ENCODE measurements at places on chromosomes 11 and 22.

DNA sequence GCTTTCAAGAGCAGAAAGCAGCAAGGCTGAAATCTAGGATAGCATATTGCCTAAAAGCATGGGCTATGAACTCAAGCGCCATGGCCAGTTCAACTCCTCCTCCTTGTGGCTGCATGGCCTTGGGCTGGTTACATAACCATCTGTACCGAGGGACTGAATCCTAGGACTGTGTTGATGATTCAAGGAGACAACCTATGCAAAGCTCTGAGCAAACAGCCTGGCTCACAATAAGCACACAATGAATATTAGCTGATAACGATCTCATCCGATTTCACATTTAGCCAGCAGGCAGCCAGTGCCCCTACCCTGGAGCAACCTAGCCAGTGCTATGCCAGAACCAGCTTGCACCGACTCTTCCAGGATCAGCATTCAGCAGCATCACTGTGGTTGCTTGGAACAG, 698.4 kb downstream of the TBC1D22A start:
- no peak for DNase-seq

DNA sequence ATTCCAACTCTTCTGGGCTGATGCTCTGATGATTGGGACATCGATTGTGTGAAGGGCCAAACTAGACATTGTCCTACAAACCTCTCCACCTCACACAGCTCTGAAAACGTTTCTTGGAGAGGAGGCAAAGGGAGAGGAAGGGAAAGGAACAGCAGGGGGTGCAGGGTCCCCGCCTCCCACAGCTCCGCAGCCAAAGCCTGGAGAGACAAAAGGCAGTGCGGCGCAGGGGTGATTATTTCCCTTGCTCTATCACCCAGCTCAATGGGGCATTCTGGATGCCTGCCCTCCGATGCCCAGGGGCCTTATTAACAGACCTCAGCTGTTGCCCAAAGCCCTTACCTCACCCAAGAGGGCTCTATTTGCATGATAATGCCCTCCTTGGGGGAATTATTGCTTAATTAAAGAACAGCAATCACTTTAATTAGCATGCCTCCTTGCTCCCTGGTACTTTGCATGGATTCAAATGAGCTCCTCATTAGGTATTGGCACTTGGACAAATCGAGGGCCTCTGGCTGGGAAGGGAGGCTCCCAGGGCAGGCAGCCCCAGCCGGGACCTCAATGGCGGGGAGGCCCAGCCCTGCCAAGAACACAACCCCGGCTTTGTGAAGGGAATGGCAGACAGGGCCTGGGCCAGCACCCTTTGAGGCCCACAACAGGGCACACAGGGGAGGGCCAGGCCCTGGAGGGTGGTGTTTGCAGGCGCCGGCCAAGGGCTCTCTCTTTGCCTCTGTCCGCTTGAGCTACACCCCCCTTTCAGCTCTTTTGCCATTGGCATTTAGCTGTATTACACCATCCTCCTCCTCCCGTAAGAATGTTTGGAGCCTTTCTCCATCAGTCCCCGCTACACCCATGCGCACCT, 19.8 kb upstream of the CDON start:
- DNase-seq: no peak

- DNase-seq: no peak
Measured at GRCh38 chr11:26283852-26284408, 48.0 kb upstream of the ANO3 start.

DNA sequence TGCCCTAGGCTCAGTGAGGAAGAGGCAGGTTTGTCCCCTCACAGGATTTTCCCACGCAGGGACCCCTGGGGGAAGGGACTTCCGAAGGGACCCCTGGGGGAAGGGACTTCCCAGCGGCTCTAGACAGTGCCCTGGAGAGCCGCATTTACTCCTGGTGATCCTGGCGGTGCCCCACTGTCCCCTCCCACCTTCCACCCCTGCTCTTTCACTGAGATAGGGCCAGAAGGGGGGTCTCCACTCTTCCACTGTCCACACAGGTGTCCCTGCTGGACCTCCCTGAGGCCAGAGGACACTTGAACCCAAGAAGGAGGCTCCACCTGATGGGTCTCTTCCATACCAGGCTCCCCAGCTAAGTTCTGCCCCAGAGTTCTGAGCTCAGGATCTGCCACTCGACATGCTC, 1333.9 kb downstream of the BRD1 start:
- no peak for DNase-seq

- no peak for DNase-seq
Measured at GRCh38 chr11:20617346-20618005, 18.1 kb downstream of the SLC6A5 start.

- no peak for DNase-seq
Measured at GRCh38 chr11:72685560-72686480, 11.6 kb upstream of the PDE2A start.

- peak; percentile 43 for DNase-seq
Measured at GRCh38 chr22:19822301-19823117, 32.2 kb downstream of the GNB1L start.

All from ecto neural progenitor cell (in vitro differentiated cells).